ENCODE measurements at places on chromosomes 1 and 21.

DNA sequence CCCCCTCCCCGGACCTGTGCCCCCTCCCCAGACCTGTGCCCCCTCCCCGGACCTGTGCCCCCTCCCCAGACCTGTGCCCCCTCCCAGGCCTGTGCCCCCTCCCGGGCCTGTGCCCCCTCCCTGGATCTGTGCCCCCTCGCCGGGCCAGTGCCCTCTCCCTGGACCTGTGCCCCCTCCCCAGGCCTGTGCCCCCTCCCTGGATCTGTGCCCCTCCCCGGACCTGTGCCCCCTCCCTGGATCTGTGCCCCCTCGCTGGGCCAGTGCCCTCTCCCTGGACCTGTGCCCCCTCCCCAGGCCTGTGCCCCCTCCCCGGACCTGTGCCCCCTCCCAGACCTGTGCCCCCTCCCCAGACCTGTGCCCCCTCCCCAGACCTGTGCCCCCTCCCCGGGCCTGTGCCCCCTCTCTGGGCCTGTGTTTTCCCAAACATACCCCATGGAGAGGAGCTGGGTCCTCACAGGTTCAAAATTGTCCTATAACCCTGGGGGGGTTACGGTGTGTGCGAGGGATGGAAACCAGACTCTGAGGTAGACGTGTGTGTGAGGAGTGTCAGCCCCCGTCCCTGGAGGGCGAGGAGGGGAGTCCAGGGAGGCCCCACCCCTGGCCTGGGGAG, 47.6 kb upstream of the POFUT2 start:
- DNase-seq: no peak

GRCh38 chr1:169530448-169530847, 44.7 kb upstream of the SLC19A2 start:
- no peak for DNase-seq

GRCh38 chr1:200336101-200336845, 73.6 kb downstream of the ZNF281 start:
- no peak for DNase-seq

GRCh38 chr1:204088596-204088995, 15.7 kb downstream of the SOX13 start:
- DNase-seq: no peak

DNA sequence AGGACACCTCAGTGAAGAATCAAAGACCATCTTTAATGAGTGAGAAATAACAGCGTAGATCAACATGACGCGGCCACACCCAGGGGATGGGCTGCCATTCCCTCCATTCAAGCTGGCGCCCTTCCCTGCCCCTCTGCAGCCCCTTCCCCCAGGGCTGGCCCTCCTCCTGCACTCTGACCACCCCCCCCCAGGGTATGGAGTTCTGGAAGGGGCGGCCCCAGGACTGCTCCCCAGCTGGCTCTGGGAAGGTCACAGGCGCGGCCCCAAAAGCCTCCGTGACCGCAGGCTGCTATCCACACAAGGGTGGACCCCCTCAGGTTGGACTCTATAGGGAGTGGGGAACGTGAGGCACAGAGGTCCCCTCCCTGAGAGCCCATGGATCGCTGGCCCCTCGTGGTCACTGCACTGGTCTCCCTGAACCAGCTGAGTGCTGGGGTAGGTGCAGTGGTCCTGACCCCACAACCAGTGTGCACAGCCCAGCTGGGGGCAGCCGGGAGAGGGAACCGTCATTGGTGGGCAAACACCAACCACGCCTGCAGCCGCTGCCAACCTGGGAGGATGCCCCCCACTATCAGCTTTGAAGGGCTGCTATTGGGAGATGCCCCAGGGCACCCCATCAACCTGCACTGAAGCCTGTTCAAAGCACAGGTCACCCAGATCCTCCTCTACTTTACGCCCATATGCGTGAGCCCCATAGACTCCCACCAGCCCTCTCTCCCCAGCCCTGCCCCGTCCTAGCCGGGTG, 16.1 kb upstream of the GPR153 start:
- no peak for DNase-seq

- no peak for DNase-seq
Observed at GRCh38 chr1:76824106-76824505, 43.2 kb upstream of the ST6GALNAC5 start.

DNA sequence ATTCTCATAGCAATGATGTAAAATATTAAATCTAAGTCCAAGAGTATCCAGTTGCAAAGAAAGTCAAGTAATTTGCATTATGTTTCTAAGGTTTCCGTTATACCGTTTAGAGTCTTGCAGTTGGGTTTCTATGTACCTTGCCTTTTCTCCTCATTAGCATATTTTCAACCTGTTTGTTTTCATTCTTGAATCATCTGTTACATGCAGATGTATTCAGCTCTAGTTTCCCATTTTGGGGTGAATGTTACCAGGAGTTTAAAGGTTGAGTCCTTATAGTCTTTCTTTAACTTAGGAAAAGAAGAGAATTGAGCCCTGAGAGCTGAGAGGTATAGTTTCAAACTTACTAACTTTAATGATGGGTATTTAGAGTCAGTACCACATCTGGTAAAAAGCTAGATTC, 139.9 kb downstream of the NFIA start:
- no peak for DNase-seq

GRCh38 chr1:237187842-237188241, 145.9 kb downstream of the RYR2 start:
- no peak for DNase-seq

DNA sequence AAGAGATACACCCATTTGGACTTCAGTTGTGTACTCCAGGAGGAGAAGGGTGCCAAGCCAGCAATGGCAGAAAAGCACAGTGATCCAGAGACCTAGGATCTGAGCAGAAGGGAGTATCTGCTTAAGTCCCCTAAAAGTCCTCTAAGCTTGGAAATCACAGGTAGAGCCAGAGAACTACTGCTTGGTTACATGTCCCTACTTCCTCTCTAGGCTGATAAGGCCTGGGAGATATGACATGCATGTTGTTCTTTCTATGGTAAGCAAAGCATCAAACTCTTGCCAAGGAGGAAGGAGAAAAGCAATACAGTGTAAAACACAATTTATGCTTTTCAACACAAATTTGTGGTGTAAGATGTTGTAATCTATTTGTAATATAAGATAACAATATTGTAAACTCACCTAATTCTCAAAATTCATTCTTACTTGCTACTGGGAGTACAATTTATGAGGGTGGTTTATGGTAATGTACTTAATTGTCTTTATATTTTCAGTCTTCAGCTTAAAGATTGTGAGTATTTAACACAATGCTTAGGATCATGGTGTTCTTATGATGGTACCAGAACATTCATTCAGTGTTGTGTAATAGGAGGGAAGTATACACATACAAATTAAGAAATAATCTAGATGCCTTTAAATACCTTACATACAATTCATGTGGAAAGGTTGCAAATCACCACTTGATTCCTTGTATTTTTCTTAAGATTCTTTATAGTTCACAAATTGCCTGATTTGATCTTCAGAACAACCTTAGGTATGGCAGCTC, 49.1 kb upstream of the GNG12 start:
- no peak for DNase-seq

GRCh38 chr21:31878831-31879230, 6.0 kb downstream of the HUNK start:
- DNase-seq: no peak

DNA sequence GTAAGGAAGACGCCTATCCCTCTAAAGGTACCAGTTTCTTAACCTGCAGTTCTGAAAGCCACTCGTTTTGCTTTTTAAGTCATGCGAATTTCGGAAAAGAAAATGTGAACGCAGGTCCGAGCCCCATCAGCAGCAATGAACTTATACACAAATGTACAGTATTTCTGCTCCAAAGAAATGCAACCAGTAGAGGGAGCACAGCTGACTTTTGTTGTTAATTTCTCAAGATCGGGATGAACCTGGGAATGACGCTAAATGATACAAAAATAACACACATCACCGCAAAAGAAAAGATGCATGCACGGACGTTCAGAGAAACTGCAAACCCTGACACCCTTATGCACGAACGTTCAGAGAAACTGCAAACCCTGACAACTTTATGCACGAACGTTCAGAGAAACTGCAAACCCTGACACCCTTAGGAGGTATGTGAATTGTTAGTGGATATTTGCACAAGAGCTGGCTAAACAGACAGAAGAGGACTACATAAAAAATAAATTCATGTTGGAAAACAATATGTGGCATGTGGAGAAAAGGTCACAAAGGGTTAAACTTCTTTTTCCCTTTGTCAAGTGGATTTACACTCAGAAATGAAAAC, 3.5 kb upstream of the TIAM1 start:
- DNase-seq: peak; percentile 18

DNA sequence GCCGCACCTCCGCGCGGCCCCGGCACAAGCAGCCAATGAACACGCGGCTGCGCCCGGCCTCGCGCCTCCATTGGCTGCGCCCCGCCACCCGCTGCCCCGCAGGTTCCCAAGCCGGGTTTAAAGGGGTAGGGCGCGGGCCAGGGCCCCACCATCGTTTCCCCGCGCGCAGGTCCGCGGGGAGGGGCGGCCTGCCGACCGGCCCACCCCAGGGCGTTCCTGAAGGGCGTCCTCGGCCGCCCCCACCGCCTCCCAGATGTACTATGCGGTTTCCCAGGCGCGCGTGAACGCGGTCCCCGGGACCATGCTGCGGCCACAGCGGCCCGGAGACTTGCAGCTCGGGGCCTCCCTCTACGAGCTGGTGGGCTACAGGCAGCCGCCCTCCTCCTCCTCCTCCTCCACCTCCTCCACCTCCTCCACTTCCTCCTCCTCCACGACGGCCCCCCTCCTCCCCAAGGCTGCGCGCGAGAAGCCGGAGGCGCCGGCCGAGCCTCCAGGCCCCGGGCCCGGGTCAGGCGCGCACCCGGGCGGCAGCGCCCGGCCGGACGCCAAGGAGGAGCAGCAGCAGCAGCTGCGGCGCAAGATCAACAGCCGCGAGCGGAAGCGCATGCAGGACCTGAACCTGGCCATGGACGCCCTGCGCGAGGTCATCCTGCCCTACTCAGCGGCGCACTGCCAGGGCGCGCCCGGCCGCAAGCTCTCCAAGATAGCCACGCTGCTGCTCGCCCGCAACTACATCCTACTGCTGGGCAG, at the start of gene OLIG1:
Gene OLIG1 (plus strand): TSS at position 148 of the 750 bp plus-strand sequence. CDS start 106 bp downstream, at position 254.
- DNase-seq: no peak

- no peak for DNase-seq
Observed at GRCh38 chr1:227604446-227604845, 41.1 kb downstream of the ZNF678 start.

- no peak for DNase-seq
Observed at GRCh38 chr21:38039369-38039768, 123.1 kb upstream of the KCNJ6 start.

GRCh38 chr1:182600745-182601415, 3.3 kb downstream of the RGS16 start:
- DNase-seq: no peak

GRCh38 chr21:29193901-29194300, 63.5 kb downstream of the MAP3K7CL start:
- DNase-seq: no peak

- no peak for DNase-seq
Observed at GRCh38 chr1:185843986-185844385, 109.8 kb downstream of the HMCN1 start.

- DNase-seq: no peak
Observed at GRCh38 chr1:93542398-93542797, 94.5 kb downstream of the FNBP1L start.

DNA sequence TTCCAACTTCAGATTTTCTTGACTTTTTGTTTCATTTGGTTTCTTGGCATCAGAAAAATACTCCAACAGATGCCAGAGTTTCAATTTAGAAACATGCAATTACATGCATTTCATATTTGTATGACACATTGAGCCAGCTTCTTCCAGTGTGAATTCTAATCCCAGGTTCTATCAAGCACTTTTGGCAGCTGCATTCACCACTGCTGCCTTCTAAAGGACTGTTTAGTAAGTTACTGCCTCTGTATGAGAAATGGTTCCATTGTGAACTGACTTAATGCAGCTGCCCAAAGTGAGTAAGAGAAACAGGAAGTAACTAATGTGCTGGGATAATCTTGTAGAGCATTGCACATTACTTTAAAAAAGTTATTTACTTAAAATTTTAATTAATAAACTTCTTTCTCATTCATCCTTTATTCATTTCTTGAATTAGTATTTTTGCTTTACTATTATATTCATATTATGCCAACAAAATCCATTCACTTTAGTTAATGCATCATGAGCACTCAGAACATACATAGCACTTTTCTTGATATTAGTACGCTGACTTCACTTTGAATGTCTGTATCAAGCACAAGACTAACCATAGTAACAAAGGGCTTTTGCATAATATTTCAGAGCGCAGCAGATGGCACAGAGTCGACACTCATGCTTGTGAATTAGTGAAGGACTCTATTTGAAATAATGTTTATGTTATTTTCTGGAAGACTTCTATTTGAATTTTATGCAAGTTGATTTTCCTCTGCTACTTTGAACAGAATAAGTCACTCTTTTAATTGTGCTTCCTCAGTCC, 9.8 kb downstream of the RGS18 start:
- no peak for DNase-seq

GRCh38 chr1:97913506-97914139, 7.2 kb downstream of the DPYD start:
- DNase-seq: no peak

DNA sequence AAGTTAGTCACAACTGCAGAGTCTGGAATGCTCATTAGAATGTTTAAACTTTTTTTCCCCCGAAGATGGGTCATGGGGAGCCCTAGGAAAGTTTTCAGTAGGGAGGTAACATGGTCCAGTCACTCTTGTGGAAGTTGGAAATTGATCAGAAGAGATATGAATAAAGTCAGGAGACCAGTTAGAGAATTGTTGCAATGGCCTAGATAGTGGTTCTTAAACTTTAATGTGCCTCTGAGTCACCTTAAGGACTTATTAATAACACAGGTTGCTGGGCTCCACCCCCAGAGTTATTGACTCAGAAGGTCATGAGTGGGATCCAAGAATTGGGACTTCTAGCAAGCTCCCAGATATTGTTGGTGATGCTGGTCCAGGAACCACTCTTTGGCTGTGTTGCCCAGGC, 3.2 kb upstream of the TFAP2E start:
- no peak for DNase-seq

- peak; percentile 43 for DNase-seq
Observed at GRCh38 chr1:8733484-8733883, 84.0 kb downstream of the RERE start.

DNA sequence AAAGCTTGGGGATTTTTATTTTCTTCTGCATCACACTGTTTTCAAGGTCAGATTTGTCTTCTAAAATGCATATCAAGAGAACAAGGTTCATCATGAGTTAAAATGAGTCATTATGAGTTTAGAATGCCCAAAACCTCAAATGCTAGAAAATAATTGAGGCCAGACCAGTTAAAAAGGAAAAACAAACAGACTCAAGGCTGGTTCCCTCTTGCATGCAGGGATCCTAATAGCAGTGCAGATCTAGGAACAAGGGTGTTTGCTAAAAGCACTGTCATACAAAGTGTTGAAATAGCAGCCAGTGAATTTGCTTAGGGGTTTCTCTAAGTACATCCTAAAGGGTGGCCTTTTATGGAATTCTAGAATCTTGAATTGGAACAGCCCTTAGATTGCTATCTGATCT, 15.3 kb downstream of the BEND5 start:
- DNase-seq: no peak

All from NCI-H187 treated with DMSO at 0.1 percent for 48 hours (cell line).